ENCODE measurements at places on chromosomes 7 and 10.

DNA sequence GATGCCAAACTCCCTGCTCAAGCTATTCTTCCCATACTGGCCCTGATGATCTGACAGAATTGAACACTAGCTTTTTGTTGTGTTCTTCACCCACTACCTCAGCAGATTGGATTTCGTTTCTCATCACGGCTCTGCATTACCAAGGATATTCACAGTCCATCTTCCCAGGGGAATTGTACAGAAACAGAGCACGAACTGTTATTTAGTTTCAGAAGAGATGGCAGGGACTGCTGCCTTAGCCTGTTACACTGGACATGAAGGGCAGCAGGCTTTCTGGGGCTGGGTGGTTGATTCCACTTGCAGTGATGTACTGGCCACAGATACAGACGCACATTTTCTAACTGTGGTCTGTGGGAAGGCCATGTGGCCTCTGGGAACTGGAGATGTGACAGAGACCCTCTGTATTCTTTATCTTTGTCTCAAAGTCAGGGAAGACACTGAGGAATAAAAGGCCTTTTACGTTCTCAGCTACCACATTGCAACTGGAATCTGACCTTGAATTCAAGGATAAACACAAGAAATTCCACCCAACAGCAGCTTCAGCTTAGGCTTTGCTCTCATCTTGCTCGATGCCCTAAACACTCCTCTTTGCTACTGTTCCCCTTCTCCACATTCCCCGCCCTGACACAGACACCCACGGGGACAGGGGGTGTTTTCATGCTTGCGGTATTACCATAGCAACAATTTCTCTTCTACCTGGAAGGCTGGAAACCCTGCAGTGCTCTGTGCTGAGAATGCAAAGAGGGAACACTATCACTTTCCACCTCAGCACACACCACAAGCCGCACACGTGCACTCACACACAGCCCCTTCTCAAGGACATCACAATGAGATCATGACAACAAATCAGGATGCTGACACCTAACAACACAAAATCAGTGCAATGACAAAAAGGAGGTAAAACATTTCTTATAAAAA is 81.7 kb downstream of the RNF216 start:
- no peak for DNase-seq

GRCh38 chr10:73902351-73902750 is 8.6 kb upstream of the PLAU start:
- DNase-seq: no peak

DNA sequence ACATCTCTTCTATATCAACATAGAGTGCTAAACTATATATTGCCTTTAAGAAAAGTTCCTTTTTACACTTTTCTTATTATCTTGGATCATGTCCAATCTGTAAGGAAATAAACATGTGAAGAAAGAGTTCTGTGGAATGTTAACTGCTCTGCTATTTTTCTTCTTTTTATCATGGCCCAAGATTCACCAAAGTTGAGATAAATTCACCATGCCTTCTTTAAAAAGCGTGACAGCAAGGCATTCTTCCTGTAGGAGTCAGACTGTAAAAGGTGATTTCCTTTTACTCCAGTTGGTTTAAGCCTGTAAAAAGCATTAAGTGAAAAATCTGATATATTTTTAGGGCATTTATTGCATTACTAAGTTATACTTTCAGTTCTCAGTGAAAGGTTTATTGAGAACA is 165.7 kb upstream of the FZD1 start:
- no peak for DNase-seq

GRCh38 chr10:77034240-77034639 is 603.4 kb downstream of the KCNMA1 start:
- no peak for DNase-seq

- no peak for DNase-seq
Observed at GRCh38 chr7:77316219-77316978, 99.8 kb downstream of the GSAP start.

DNA sequence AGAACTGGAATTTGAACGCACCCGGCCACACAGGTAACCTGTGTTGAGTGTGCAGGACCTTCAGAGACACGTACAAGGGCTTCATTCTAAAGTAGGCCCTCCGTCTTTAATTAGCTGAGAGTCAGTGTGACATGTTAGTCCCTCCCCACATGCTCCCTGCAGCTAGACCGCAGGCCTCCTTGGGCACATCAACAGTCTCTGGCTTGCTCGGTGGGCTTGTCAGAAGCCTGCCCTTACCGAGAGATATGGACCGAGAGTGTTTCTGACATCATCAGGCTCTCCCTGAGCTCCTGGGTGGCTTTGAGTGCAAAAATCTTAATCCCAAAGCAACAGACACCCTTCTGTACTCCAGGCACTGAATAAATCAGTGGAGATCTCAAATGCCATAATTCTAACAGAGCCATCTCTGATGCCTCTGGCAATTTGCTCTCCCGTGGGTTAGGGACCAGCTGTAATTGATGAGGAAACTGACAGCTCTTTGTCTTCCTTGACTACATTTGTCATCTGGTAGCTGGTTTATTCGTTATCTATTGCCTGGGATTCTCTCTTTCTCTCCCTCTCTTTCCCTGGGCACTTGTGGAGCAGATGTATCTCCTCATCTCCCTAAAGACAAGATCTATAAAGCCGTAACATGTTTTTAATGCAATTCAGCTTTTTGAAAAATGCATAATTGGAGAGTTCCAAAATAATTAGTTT is 850.6 kb downstream of the TYW1 start:
- no peak for DNase-seq

DNA sequence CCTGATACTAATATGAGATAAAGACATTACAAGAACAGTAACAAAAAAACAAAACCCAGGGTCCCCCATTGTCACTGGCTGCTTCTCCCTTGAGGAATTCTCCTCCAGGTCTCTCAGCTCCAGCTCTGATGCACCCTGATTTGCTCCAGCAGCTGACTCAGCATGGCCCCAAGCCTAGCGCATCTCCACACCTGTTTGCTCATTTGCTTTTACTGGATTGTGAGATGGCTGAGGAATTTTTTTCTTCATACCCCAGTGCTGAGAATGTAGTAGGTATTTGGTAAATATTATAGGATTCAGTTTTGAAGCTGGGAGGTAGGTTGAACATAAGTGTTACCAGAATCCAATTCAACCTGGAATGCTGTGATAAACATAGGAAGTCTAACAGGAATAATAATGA is 171.9 kb downstream of the PKD1L1 start:
- DNase-seq: no peak

Measured in NCI-H1105 treated with DMSO at 0.1 percent for 48 hours (cell line).